ENCODE measurements at places on chromosomes 11 and 22. TPM values are rescaled to one million over a fixed set of nuclear protein-coding genes. Genes with fewer than 3 reads are reported as not detected.

MIOX gene
- not detected for total RNA-seq

DNA sequence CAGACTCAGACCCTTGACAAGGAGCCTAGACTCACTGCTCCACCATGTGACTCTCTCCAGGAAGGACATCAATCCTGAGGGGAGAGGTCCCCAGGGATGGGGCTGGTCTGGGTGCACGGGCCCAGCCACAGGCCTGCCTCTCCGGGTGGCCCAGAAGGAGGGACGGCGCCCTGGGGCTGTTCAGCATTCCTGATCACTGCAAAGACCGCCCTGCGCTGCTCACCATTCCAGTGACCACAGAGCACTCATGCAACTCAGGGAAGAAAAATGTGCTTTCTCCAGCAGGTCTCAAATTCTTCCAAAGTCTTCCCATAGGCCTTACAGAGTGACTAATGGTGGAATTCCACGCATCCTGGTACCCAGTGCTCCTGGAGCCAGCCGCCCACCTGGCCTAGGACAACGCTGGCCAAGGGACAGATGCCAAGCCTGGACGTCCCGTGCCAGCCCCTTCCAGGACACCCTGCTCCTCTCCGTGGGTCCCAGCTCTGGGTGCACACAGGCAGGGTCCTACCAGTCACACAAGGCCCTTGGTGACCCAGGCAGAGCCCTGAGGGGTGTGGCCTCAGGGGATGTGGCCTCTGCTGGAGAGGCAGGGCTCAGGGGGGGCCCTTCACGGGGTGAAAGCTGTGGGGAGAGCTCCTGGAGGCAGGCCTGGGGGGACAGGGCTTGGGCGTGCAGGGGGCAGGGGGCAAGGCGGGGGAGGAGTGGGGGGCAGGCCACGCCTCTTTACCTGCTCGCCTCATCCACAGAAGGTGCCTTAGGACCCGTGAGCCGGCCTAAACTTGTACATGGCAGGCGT lies 178.8 kb downstream of the IGLL1 start:
- DNase-seq = peak; percentile 13

GRCh38 chr11:96960476-96960875 lies 570.7 kb downstream of the JRKL start:
- DNase-seq = no peak

GRCh38 chr11:43806976-43807375 lies 73.7 kb upstream of the ALKBH3 start:
- no peak for DNase-seq

- no peak for DNase-seq
Observed at GRCh38 chr22:34845391-34845790, 220.6 kb upstream of the ISX start.

DNA sequence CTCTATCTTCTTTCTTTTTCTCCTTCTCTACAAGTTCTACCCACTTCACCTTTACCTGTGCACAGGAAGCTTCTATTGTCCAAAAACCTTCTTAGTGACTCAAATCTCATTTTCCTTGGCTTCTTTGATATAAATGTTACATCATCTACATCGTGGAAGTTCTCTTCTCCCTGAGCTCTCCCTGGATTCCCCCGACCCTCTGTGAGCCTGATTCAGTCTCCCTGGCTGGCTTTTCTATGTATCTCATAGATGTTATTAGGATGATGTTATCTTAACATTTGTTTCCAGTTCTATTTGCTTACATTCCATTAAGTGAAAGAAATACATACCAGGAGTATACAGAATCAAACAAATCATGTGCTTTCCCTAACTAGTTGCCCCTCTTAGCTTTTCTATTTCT lies 235.8 kb upstream of the PITPNB start:
- DNase-seq = no peak

RAB3IL1 gene
- total RNA-seq = 2.4 TPM

DNA sequence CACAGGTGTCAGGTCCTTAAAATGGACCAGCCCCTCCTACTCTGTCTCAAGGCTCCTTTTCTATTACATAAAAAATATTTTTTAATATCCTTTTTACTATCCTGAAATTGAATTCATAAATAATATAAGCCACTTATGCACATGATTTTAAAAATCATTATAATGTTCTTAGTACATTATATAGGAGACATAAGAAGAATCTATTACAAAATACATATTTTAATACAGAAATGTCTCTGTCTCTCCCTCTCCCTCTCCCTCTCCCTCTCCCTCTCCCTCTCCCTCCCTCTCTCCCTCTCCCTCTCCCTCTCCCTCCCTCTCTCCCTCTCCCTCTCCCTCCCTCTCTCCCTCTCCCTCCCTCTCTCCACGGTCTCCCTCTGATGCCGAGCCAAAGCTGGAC lies 52.0 kb upstream of the SLC6A5 start:
- no peak for DNase-seq

DNA sequence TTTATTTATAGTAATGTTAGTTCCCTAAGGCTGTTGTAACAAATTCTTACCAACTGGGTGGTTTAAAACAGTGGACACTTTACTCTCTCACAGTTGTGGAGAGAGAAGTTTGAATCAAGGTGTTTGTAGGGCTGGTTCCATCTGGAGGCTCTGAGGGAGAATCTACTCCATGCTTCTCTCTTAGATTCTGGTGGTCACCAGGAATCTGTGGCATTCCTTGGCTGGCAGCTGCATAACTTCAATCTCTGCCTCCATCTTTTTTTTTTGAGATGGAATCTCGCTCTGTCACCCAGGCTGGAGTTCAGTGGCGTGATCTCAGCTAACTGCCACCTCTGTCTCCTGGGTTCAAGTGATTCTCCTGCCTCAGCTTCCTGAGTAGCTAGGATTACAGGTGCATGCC lies 46.3 kb downstream of the LDLRAD3 start:
- peak; percentile 18 for DNase-seq

DNA sequence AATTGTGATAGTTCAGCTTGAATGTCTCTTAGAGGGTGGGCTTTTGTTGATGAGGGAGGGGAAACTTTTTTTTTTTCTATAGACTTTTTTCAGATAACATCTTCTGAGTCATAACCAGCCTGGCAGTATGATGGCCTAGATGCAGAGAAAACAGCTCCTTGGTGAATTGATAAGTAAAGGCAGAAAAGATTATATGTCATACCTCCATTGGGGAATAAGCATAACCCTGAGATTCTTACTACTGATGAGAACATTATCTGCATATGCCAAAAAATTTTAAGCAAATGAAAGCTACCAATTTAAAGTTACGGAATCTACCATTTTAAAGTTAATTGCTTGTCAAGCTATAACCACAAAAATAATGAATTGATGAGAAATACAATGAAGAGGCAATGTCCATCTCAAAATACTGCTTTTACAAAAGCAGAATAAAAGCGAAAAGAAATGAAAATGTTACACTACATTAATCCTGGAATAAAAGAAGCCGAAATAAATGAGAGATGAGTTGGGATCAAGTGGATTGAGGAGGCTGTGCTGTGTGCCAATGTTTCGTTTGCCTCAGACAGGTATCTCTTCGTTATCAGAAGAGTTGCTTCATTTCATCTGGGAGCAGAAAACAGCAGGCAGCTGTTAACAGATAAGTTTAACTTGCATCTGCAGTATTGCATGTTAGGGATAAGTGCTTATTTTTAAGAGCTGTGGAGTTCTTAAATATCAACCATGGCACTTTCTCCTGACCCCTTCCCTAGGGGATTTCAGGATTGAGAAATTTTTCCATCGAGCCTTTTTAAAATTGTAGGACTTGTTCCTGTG lies 3.9 kb downstream of the MALAT1 start:
- DNase-seq = peak; percentile 59

DNA sequence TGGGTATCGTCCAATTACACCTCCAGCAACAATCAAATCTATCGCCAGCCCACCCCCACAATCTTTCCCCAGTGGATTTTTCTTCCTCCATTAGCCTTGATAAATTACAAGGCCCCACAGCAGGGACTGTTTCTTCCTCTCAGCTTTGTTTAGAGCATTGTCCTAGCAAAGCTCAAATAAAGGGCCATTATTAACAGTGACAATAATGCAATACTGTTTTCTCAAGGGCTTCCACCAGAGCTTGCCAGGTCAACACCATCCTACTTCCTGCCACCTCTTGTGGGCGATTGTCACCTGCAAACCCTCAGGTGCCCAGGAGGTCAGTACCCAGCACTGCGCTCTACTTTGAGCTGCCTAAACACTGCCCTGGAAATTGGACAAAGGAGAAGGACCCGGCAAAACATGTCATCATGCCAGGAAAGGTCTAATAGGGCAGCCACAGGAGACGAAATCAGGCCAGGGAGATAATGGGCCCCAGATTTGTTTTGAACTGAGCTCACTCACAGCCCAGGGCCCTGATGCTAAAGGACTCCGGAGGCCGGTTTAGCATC lies 95.2 kb downstream of the ABTB2 start:
- DNase-seq = no peak

PYGM gene
- not detected for total RNA-seq

- DNase-seq = peak; percentile 24
Observed at GRCh38 chr11:112526699-112527416, 266.2 kb upstream of the PLET1 start.

DNA sequence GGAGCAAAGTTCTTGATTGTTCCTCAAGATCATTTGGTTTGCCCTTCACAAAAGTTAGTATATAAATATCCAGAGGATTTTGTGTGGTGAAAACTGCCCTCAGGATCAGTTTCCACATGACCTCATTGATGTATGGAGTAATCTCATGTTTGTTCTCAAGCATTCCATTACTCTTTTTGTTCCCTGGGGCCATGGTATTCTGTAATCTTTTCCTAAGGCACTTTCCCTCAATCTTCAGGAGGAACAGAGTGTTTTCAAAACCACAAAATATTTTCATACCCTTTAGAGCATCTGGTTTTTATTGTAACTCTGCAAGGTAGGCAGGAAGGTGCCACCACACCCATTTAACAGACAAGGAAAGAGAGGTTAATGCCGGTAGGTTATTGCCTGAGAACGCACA lies 99.6 kb downstream of the FAM181B start:
- DNase-seq = no peak

TMEM191C gene
- 0.69 TPM for total RNA-seq

GRCh38 chr11:101727451-101727850 lies 143.6 kb upstream of the TRPC6 start:
- no peak for DNase-seq

- DNase-seq = peak; percentile 54
Observed at GRCh38 chr22:44080936-44081861, 57.1 kb downstream of the PARVB start.

PKDREJ gene
- total RNA-seq = not detected

DNA sequence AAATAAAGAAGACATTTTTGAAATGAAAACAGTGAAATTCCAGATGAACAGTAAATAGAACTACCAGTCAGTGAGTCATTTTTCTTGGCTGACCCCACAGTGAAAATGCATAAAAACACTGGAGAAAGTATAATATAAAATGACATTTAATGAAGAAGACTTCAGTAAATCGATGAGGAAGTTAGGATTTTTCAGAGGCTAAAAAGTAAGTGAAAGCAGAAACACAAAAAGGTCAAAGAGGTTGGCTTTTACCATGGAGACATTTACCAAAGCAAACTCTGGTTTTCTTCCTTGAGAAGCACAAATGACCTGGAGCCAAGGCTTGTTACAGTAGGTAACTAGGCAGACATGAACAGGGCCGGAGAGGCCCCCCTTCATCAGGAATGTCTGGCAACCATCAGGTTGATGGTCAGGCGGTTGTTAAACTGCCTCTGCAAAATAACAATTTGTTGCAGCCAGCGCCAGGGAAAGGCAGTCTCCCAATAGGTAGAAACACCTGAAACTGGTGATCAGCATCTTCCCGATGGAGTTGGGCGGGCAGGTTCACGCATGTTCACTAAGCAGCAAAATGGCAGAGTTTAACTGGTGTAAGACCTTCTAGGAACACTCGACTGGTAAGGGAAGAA lies 16.7 kb upstream of the TMEM123 start:
- DNase-seq = no peak

GRCh38 chr11:50075856-50076255 lies 43.2 kb downstream of the OR4C45 start:
- DNase-seq = no peak

GRCh38 chr11:9089636-9090035 lies 1.8 kb downstream of the SCUBE2 start:
- DNase-seq = no peak

DNA sequence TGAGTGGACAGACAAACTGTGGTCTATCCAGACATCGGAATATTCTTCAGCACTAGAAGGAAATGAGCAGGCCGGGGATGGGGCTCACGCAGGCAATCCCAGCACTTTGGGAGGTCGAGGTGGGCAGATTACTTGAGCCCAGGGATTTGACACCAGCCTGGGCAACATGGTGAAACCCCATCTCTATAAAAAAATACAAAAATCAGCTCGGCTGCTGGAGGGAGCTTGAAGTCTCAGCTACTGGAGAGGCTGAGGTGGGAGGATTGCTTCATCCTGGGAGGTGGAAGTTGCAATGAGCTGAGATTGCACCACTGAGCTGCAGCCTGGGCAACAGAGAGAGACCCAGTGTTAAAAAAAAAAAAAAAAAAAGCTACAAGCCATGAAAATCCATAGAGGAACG lies 8.0 kb upstream of the CTSD start:
- DNase-seq = peak; percentile 50

TSSK2 gene
- not detected for total RNA-seq

GRCh38 chr11:109870297-109870696 lies 222.9 kb upstream of the ZC3H12C start:
- DNase-seq = no peak

ADAMTS15 gene
- total RNA-seq = 0.92 TPM

- no peak for DNase-seq
Observed at GRCh38 chr11:109264128-109264527, 157.9 kb upstream of the C11orf87 start.

DNA sequence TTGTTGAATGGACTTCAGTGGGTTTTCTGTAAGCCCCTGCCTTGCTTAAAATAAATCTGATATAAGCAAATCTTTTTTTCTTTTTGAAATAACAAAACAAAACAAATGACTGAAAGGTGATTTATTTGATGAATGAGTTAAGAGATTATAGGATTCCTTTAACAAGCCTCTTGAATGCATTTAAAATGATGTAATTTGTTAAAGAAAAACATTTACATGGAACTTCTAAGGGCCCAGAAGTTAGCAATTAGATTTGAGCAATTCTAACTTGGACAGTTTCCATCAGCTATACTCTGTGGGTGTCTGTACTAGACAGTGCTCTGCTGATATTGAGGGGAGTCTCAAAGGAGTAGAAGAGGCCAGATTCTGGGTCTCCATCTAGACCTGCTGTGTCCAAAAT lies 143.5 kb upstream of the RAG2 start:
- DNase-seq = no peak

DNA sequence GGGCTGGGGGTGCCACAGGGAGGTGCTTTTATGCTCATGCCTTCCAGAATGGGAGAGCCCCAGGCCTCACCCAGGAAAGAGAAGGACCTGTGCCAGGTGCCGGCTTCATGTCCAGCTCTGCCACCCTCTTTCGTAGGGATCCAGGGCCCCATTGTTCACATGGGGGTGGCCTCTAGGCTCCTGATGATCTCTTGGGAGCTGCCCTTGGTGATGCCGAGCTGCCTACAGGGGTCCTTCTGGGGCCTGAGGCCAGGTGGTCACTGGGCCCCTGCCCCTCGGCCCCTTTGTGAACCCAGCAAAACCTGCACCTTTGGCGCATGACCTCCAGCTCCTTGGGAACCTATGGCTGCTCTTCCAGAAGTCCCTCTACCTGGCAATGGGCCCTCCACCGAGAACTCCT lies 41.4 kb upstream of the SMIM38 start:
- no peak for DNase-seq

DNA sequence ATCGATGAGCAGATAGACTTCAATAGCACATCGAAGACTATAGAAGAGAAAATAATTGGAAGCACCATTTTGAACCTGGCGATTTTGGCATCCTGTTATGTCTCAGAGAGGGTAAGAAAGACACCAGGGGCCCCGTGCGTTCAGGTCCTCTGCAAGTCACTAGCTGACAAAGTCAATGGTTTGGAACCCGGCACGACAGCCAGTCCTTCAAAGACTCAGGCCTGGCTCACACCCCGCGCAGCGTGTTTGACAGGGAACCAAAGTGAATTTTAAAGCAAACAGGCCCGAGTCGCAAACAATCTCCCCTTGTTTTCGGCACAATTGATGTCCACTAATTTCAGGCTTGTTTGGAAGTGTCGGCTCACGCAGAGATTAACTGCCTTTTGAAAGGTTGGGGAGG lies 716.6 kb downstream of the BRD1 start:
- no peak for DNase-seq

Measured in LHCN-M2 (cell line).